ENCODE measurements at places on chromosomes 13 and 19.

DNA sequence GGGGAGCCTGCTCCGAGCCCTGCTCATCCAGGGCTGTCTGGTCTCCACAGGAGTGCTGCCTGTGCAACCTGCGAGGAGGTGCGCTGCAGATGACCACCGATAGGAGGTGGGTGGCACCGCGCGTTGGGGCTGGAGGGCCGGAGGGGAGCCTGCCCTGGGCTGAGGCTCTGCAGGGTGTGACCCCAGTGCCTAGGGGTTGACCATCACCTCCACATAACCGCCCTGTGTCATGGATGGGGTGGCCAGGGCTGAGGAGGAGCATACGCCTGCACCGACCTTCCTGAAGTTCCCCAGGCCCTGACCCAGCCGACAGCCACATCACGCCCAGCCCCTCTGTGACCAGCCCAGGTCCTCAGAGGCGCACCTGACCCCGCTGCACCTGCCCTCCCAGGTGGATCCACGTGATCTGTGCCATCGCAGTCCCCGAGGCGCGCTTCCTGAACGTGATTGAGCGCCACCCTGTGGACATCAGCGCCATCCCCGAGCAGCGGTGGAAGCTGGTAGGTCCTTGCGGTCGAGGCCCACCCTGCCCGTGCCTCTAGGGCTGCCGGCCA, 168.7 kb downstream of the KDM4B start:
- DNase-seq = no peak

DNA sequence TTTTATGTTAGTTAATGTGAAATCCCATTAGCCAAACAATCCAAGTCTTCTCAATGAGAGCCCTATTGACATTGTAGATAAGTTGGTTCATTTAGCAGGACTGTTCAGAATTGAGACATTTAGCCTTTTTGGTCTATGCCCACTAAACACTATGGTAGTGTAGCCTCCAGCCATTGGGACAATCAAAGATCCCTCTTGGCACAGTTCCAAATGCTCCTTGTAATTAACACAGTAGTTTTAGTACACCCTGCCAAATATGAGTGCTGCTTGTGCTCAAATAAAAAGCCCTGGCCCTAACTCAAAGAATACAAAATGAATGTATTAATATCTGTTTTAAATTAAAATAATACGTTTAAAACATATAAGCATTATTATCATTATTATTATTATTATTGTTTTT, 15.4 kb upstream of the FAM216B start:
- no peak for DNase-seq

DNA sequence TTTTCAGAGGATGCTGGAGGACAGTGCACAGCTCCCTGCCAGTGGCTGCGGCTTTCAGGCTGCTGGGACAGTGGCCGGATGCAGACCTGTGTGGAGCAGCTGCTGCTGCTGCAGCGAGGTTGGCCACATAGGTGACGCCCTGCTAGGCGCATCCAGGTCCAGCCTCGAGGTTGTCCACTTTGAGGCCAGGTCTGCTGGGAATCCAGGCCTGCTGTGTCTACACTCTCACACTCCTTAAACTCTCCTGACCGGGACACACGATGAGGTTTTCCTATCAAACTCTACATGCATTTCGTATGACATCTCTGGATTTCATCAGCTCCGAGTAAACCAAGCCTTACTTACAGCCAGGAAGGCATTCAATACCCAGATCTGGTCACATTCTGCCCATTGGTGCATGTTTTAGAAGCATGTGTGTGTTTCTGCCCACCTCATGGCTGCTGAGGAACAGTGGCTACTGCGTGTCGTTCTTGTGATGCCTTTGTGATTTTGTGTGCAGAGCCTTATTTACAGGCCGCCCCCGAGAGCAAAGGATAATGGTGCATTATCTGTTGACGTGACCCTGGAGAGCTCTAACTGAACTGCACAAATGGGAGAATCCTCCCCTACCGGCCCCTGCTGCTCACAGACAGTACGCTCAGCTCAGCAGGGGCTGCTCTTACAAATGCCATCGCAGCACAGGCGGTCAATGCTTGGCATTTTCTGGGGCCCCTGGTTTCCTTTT, 12.3 kb upstream of the MCF2L start:
- DNase-seq = no peak

- no peak for DNase-seq
These were observed 71.4 kb downstream of the EFNB2 start for GRCh38 chr13:106464076-106464475.

- DNase-seq = no peak
These were observed 560.1 kb downstream of the DIAPH3 start for GRCh38 chr13:59603646-59604045.

DNA sequence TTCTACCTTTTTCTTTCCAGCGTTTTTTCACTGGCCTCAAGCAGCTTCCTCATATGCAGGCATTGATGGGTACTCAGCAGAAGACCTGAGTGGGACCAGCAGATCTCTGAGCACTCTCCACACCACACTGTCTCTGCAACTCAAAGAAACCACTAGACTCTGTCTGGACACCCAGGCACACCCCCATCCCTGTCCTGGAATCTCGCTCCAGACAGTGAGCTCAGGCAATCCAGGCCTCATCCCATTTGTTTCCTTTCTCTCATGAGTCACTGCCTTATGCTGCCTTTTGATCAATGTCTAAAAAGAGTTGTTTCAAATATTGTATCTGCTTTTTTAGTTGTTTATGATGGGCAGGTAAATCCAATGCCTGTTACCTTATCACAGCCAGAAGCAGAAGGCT, 19.7 kb upstream of the POP4 start:
- no peak for DNase-seq

DNA sequence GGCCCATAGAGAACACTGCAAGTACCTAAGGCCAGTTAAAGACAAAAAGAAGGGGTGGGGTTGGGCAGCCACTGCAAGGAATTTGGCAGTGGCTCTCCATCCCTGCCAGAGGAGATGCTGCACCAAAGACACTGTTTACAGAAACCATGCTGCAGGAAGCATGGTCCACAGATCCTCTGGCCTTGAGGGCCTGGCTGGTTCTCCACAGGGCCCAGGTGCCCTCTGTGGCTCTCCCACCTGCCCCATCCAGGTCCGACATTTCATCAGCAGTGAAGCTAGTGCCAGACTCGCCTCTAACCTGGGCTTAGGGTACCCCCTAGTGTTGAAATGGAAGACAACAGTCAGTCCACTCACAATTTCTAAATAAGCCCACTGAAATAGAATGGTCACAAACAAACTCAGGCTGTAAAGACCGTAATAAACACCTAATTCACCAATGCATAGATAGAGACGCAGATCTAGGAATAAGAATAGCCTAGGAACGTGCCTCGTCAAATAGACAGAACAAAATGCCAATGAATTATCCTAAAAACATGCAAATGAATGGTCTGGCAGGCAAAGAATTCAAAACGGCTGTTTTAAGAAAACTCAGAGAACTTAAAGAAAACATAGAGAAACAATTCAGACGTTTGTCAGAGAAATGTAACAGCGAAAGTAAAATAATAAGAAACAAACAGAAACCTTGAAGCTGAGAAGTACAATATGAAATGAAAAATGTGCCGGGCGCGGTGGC, 23.3 kb downstream of the LYPD4 start:
- DNase-seq = peak; percentile 67

GRCh38 chr13:41596190-41596589, 138.8 kb downstream of the RGCC start:
- no peak for DNase-seq

DNA sequence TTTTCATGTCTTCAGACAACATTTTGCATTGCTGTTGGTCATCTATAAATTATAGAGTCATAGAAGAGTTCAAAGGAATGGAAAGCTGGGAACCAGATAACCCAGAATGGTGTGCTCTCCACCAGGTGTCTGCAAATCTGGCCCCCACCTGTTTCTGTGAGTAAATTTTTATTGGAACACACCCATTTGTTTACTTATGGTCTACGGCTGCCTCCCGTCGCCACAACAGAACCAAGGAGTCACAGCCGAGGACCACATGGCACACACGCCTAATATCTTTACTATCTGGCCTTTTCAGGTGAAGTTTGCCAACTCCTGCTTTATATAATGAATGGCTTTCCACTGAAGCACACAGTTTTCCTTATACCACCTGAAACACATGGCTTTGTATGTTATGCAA, 58.2 kb downstream of the EFNB2 start:
- no peak for DNase-seq

GRCh38 chr19:13909430-13909829, 3.4 kb downstream of the CC2D1A start:
- DNase-seq = no peak

DNA sequence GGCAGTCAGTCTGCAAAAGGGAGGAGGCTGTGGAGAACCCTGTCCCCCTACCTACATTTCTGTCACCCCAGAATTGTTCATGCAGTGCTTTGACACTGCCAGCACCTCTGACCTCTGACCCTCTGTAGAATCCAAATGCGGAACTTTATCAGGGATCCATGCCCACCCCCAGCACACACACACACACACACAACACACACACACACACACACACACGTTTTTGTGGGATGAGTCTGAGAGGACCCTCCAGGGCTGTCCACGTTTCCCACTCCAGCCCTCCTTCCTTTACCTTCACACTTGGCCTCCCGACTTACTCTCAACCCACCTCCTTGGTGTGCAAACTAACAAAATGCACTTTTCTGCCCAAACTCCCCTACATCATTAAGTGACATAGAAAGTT, 42.3 kb upstream of the TSHZ3 start:
- DNase-seq = no peak

DNA sequence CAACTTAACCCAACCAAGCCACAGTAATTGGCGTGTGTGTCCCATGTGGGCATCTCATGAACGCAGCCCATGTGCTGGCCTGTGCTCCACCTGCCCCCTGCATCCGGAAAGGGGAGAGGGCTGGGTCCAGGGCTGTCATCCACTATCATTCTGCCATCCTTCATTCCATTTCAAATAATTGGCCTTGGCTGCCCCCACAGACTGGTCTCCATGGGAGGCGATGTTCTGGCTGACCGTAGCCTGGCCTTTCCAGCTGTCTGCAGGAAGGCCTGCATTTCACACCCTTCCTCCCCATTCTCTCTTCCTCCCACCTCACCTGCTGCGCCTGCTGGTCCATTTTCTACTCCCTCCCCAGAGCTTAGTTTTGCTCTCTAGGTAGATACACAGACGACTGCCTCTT, 442.8 kb downstream of the COG6 start:
- no peak for DNase-seq

DNA sequence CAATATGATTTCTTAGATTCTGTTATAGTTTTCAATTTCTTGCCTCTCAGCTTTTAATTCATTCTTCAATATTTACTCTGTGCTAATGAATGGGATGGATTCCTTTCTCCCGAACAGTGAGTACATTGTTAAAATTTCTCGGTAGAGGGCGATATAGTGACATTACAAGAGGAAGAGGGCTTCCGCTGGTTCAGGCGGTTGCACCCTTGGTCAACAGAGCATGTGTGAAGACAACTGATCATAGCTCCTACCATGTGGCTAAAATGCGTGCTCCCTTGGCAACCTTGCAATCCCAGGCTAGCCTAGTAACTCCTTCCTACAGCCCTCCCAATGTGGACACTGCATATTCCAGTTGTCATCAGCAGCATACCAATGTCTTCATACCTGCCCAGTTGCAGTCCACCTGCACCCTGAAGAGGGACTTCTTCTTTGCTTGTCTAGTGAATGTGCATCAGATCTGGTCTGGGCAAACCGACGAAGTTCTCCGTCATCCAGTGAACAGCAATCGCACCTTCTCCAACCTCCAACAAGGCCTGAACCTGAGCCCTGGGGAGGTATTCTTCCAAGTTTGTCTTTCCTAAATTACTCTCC, 653.0 kb upstream of the GPC6 start:
- no peak for DNase-seq

- DNase-seq = no peak
These were observed 2.5 kb downstream of the KPNA3 start for GRCh38 chr13:49789968-49790367.

- peak; percentile 86 for DNase-seq
These were observed 12.8 kb downstream of the LTBP4 start for GRCh38 chr19:40613690-40614621.

DNA sequence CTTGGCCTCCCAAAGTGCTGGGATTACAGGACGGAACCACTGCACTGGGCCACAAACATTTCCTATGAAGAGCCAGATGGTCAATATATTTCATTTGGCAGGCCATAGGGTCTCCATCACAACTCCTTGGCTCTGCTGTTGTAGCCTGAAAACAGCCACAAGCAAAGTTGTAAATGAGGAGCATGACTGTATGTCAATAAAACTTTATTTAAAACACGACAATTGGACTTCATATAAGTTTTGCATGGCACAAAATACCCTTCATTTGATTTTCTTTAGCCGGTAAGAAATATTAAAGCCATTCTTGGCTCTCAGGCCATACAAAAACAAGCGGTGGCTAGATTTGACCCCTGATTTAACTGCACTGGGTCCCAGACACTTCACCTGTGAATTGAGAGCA, 3.1 kb upstream of the FPR1 start:
- no peak for DNase-seq

- no peak for DNase-seq
These were observed 104.4 kb downstream of the DNAJC15 start for GRCh38 chr13:43127827-43128226.

All from CD4-positive, alpha-beta T cell treated with Interferon alpha-2 for 1 hour (primary cell).